Activated CD4-positive, alpha-beta T cell treated with anti-CD3 and anti-CD28 coated beads for 48 hours (primary cell): ENCODE measurements at places on chromosomes 3 and 15.

- DNase-seq: no peak
Observed at GRCh38 chr15:32723171-32723948, 5.6 kb downstream of the GREM1 start.

GRCh38 chr15:78727561-78727960 lies 83.7 kb downstream of the ADAMTS7 start:
- DNase-seq: no peak

DNA sequence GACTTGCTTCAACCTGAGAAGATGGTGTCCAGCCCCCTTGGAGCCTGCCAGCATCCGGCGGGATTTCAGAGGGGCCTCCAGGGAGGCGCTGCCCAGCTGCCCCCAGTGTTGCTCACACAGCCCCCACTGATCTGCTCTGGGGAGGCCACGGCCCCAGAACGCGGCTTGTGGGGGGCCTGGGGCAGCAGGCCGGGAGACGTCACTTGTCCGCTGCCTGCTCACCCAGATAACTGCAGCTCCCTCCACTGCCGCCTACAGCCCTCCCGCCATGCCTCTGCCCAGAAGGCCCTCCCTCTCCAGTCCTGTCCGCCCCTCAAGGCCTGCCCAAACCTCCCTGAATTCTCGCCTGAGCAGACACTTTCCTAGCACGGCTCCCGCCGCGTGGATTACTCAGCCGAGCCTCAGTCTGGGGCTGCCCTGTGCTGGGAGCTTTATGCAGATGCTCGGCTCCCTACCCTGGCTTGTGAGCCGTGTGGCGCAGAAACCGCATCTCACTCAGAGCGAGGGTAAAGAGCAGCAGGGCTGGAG lies 17.2 kb upstream of the ADIPOQ start:
- peak; percentile 78 for DNase-seq

- no peak for DNase-seq
Observed at GRCh38 chr3:177466074-177466473, 268.8 kb upstream of the TBL1XR1 start.

- no peak for DNase-seq
Observed at GRCh38 chr15:67186688-67187087, 67.8 kb downstream of the AAGAB start.

DNA sequence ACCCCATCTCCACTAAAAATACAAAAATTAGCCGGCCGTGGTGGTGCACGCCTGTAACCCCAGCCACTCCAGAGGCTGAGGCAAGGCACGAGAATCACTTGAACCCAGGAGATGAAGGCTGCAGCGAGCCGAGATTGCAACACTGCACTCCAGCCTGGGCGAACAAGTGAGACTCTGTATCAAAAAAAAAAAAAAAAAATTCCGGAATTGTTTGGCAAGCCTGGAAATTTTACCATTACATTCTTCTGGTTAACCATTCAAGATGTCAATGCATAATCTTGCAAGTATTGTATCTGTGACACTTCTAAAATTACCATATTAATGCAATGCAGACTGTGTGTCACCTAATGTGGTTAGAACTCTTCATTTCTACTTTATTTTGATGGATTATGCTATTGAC lies 67.0 kb downstream of the CSNK1G1 start:
- no peak for DNase-seq

- DNase-seq: no peak
Observed at GRCh38 chr15:70524470-70524869, 238.9 kb downstream of the UACA start.

- DNase-seq: no peak
Observed at GRCh38 chr15:39376371-39376909, 204.4 kb upstream of the THBS1 start.

DNA sequence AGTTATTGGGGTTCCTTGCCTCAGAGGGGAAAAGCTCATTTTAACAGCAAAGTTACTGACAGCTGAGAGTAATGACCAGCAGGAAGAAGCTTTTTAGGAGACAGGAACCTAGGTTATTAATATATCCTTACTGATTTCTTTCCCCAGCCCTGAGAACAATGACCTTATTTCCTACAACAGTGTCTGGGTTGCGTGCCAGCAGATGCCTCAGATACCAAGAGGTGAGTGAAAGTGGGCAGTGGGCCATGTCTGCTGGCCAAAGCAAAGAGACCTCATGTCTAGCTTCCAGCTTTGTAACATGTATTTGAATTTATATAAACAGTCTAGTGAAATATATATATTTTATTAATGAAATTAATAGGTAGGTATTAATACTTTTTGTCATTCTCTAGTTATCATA lies 5.0 kb downstream of the CCNDBP1 start:
- no peak for DNase-seq

- DNase-seq: no peak
Observed at GRCh38 chr15:99279290-99279689, 28.0 kb downstream of the LRRC28 start.

GRCh38 chr3:196997311-196997710 lies 28.7 kb upstream of the PIGZ start:
- DNase-seq: no peak

GRCh38 chr3:143166376-143166775 lies 46.8 kb downstream of the CHST2 start:
- DNase-seq: no peak

DNA sequence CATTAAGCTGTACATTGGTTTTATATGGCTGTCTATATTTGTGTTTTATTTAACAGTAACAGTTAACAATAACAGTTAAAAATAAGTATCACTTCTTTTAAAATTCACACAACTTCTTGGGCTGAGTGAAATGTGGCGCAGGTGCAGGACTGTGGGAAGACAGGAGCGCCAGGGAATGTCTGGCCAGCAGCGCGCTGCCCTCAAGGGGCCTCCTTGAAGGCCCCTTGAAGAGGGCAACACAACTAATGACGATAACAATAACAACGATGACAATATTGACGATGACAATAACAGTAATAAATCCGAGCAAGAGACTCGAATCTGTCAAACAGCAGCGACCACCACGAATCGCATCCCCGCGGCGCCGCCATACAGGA lies 411 bp upstream of the PPP2R3A start:
- DNase-seq: no peak

- no peak for DNase-seq
Observed at GRCh38 chr3:43238801-43239200, 47.5 kb upstream of the SNRK start.

GRCh38 chr3:135013206-135013605 lies 218.1 kb downstream of the EPHB1 start:
- no peak for DNase-seq

DNA sequence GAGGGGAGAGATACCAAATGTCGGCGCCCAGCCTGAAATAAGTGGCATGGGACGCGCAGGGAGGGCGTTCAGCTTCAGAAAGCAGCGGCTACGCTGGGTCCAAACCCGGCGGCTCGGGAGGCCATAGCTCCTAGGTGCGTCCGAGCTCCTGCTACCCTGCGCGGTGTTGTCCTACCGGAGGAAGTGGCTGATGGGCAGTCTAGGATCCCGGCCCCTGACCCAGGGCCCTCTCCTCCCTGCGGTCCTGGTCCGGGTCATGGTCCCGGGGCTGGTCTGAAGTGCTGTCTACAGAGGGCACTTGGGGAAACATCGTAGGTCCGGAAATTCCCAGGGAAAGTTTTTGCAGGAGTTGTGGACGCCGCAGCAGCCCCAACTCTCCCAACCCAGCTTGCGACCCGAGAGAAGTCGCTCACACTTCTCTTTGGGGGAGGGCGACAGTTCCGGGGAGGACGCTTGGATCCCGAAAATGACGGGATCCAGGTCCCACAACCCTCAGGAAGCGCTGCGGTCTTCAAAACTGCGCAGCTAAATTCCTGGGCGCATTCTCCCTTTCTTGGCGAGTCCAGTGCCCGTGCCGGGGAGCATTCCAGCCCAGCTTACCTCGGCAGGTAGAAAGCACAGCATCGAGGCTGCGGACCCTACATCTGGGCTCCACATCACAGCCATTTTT lies 9.1 kb upstream of the FOXB1 start:
- DNase-seq: no peak

DNA sequence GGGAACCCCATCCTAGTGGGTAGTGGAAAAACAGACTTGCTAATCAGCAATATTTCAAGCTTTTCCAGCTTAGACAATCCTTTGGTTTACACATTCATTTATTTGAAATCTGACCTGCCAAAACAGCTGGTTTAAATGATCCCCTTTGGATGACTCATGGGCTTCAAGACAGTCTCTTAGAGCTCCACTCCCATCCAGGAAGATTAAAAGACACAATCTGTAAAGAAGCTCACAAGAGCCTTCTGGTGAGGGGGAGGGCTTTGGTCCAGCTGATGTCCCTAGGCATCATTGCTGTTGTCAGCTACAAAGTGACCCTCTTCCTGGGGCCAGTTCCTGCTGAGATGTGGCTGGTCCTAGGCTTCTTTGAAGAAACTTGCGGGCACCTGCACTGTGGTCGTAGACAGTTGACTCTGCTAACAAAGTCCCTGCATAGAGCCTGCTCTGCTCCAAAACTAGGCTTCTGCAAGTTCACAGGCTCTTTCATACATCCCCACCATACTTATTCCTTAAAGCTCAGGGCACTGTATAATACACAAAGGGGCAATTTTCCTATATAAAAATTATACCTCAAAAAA lies 73.7 kb downstream of the IGSF11 start:
- DNase-seq: no peak

DNA sequence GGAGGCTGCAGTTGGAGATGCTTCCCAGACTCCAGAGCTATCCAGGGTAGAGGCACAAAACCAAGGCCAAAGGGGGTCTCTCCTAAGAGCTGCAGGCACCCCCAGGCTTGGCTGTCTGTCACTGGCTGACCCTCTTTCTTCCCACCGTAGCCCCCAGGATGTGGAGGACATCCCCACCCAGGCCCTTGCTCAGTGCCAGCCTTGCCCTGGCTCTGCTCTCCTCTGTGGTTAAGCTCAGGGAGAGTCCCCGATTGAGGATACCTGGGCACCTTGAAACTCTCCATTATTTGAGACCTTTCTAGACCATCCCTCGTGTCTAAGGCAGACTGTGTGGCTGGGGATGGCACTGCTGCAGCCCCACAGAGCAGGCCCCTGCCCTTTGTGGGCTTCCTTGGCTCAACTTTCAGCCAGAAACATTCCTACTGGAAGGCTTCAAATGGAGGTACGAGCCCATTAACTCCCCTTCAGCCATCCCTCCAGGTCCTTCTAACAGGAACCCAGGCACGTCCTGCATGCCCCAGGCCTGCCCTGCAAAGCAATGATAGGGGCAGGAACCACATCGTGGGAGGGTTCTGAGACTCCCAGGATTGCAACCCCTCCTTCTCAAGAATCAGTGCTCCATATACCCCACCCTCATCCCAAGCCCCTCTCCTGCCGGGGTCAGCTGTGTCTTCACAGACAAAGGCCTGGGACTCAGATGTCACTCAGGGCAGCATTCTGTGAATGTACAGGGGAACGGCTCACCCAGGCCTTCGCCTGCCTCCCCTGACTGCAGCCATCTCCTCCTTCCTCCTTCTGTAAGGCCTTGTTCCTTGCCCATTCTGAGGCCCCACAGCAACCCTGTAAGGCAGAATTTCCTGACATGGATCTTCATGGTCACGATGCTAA lies 102.9 kb upstream of the ABHD17C start:
- no peak for DNase-seq

DNA sequence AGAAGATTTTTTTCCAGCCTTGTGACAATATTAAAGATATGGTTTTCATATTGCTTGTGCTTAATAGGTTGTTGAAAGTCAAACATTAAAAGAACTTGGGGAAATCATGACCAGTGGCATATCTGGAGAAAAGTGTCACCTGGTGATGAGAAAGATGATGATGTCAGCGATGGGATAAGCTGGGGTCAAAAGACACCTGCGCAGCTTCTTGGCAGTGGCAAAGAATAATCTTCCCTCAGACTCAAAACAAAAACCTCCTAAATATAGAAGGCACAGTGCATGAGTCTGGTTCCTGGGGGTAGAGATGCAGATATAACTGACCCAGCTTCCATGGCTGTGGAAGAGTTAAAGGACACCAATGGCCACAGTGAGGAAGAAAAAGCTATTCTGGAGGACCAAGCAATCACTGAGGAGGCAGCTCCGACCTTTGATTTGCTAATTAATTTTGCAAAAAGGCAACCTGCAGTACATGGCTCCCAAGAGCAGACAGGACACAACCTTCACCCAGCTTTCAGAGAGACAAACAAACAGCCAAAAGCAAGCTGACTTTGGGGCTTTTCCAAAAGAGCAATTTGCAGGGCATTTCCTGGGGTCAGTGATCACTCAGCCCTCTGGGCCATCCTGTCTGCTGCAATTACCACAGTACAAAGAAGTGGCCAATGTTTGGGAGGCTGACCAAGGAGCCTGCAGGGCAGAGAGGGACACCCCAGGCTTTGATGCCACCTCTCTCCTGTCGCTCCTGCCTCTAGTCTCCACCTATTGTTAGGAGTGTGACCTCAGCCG lies 17.6 kb upstream of the SEMA5B start:
- DNase-seq: no peak
